Neural crest cell (in vitro differentiated cells): ENCODE measurements at places on chromosomes 12 and 14. TPM values are rescaled to one million over a fixed set of nuclear protein-coding genes. Genes with fewer than 3 reads are reported as not detected.

SCNN1A gene
- total RNA-seq: not detected in 2 replicates

BDKRB2 gene
- total RNA-seq: 0.09 and 0.18 TPM in 2 replicates

DENND5B gene
- 33.2 and 33.9 TPM in 2 replicates for total RNA-seq

KITLG gene
- total RNA-seq: 6.2 and 7.0 TPM in 2 replicates

OR4E2 gene
- not detected in 2 replicates for total RNA-seq

CYP46A1 gene
- 3.0 and 3.6 TPM in 2 replicates for total RNA-seq

RFX4 gene
- total RNA-seq: 52.1 and 53.8 TPM in 2 replicates

OLR1 gene
- not detected in 2 replicates for total RNA-seq

CPNE8 gene
- total RNA-seq: 7.0 and 8.8 TPM in 2 replicates

NANOG gene
- total RNA-seq: 0.05 TPM in 1 of 2 replicates, not detected in the other

SYNDIG1L gene
- not detected in 2 replicates for total RNA-seq

NTS gene
- total RNA-seq: 0.25 and 0.40 TPM in 2 replicates

KRT6C gene
- not detected in 2 replicates for total RNA-seq

BCL11B gene
- total RNA-seq: 0.28 and 0.32 TPM in 2 replicates

TEAD4 gene
- total RNA-seq: 28.6 and 30.9 TPM in 2 replicates

PTPRQ gene
- total RNA-seq: not detected in 2 replicates

SOAT2 gene
- not detected in 2 replicates for total RNA-seq

PLEKHD1 gene
- total RNA-seq: 0.14 TPM in 1 of 2 replicates, not detected in the other

GLI1 gene
- total RNA-seq: 0.58 and 1.3 TPM in 2 replicates

ANKRD33 gene
- total RNA-seq: not detected in 2 replicates

MANSC1 gene
- total RNA-seq: 5.5 and 5.6 TPM in 2 replicates

DLK1 gene
- total RNA-seq: 4.4 and 5.2 TPM in 2 replicates

GPR137C gene
- total RNA-seq: 3.9 and 4.2 TPM in 2 replicates

IFNG-AS1 gene
- not detected in 2 replicates for total RNA-seq

GYS2 gene
- not detected in 2 replicates for total RNA-seq

RNASE2 gene
- not detected in 2 replicates for total RNA-seq

CD163L1 gene
- 1.2 and 1.6 TPM in 2 replicates for total RNA-seq

PSME1 gene
- total RNA-seq: 81.4 and 88.5 TPM in 2 replicates

BIN2 gene
- not detected in 2 replicates for total RNA-seq

CEP290 gene
- 25.5 and 27.5 TPM in 2 replicates for total RNA-seq

ANKS1B gene
- 5.6 and 8.4 TPM in 2 replicates for total RNA-seq

SDS gene
- total RNA-seq: not detected in 2 replicates

RIMBP2 gene
- total RNA-seq: 4.5 and 5.9 TPM in 2 replicates

EMP1 gene
- total RNA-seq: 0.30 and 0.68 TPM in 2 replicates
